ENCODE measurements at places on chromosomes 4 and X.
A peak's percentile ranks its signal among the peaks of the same experiment; 100 is the strongest.

- DNase-seq = no peak
These were observed 73.9 kb downstream of the REPS2 start for GRCh38 chrX:17020356-17020755.

GRCh38 chrX:151765026-151765425 lies 30.5 kb downstream of the CNGA2 start:
- DNase-seq = no peak

- DNase-seq = no peak
These were observed 121.0 kb upstream of the RASGEF1B start for GRCh38 chr4:81592701-81593100.

DNA sequence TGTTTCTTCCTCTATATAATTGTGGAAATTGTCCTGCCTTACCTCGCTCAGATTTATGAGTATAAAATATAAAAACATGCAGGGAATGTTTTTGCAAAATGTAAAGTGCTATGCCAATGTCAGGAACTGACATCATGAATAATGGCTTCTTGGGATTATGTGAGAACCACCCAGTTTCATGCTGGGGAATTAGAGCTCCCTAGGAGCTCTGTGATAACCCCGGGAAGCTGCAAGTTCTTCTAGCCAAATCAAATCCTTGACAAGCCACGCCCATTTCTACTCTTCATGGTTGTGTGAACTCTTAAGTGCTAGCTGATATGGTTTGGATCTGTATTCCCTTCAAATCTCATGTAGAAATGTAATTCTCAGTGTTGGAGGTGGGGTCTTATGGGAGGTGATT lies 85.9 kb upstream of the PAK3 start:
- DNase-seq = no peak

DNA sequence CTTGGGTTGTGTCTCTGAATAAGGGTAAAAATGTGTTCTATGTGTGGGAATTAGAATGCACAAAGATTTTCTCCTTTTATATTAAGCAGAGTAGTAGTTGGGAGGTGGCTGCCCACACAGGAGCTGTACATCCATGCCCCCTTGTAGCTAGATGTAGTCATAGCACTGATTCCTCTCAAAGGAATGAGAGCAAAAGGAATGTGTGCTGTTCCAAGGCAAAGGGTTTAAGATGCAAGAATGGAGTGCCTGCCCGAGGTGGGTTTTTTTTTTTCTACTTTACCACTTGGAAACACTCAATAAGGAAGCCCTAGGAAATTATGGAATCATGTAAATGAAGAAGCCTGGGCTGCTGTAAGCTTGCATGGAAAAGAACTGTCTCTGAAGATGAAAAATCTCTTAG lies 2183.2 kb upstream of the AGA start:
- DNase-seq = no peak

GRCh38 chrX:39773923-39774773 lies 323.6 kb downstream of the BCOR start:
- DNase-seq = no peak

DNA sequence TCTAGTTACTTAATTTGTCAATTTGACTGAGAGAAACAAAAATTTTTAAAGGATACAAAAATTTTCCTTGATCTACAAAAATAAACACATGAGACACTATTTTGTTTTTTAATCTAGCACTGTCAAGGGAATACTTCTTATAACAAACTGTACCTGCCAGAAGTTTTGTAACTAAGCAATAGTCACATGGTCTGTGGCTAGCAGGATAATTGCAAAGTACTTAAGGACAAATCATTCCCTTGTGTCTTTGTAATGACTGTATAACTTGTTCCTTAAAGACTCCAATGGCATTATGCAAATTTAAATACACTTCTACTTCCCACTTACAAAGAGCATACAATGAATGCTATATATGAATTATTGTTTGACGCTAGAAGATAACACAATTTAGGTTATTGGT lies 25.1 kb upstream of the ANK2 start:
- no peak for DNase-seq

DNA sequence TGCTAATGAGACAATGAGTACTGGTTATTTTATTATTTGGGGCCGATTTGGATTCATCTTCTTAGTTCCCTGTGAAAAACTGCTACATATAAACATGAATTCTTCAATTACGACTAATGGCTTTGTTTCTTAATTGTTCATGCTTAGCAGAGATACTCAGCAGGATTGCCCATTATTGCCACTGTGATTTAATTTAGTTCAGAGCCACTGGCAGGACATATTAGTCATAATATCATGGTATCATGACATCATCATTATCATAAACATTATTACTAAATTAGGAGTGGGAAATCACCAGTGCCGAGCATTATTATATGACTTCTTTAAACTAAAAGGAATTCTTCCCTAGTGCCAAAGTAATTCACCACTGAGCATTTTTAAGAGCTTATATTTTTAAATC lies 201.4 kb downstream of the SPOCK3 start:
- DNase-seq = no peak

GRCh38 chr4:109553130-109553529 lies 6.9 kb upstream of the MCUB start:
- DNase-seq = no peak

- DNase-seq = no peak
These were observed 92.1 kb upstream of the WDFY3 start for GRCh38 chr4:85058551-85058950.

DNA sequence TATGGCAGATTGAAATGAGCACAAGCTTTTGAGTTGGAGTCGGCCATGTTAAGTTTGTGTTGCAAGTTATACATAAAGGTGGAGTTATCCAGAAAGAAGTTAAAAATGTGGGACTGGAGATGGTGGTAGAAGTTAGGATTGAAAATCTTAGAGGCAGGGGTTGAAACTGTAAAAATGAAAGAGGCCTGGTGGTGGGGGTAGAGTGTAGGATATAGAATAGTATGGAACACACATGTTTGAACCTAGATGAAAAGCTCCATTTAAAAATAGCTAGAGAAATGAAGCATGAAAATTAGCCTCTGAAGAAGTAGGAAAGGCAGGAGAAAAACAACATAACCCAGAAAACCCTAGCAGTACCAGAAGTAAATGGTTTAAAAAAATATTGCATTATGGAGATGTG lies 131.8 kb upstream of the ENPEP start:
- no peak for DNase-seq

GRCh38 chr4:111630705-111631104 lies 514.5 kb upstream of the FAM241A start:
- no peak for DNase-seq

GRCh38 chr4:40196724-40197281 lies at the start of gene RHOH:
RHOH (plus strand) TSS chr4:40197031; CDS start chr4:40243387, 46,356 bp downstream.
- peak; percentile 45 for DNase-seq

- no peak for DNase-seq
These were observed 9.2 kb downstream of the PIR start for GRCh38 chrX:15483891-15484290.

DNA sequence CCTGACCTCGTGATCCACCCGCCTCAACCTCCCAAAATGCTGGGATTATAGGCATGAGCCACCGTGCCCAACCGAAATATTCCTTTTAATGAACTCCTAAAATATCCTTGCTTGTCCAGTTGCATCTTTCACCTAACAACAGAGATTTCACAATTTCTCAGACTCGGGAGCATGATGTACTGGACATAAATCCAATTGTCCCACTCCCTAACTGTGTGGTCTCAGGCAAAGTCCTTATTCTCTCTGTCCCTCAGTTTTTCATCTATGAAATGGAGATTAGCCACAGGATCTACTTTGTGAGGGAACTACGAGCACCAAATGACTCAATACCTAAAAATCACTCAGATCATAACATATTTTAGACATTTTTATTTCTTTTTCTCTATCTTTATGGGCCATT lies 9.3 kb downstream of the RAB40A start:
- no peak for DNase-seq

- DNase-seq = no peak
These were observed 21.4 kb downstream of the RRAGB start for GRCh38 chrX:55738969-55739368.

- no peak for DNase-seq
These were observed 85.4 kb upstream of the GBA3 start for GRCh38 chr4:22607382-22607781.

- no peak for DNase-seq
These were observed 38.5 kb downstream of the LAMTOR3 start for GRCh38 chr4:99855678-99856077.

GRCh38 chr4:37892641-37893040 lies 1.8 kb downstream of the TBC1D1 start:
- no peak for DNase-seq

- no peak for DNase-seq
These were observed 865 bp downstream of the FAM200B start for GRCh38 chr4:15682242-15683142.

- DNase-seq = no peak
These were observed 32.0 kb downstream of the F8 start for GRCh38 chrX:154990496-154990895.

DNA sequence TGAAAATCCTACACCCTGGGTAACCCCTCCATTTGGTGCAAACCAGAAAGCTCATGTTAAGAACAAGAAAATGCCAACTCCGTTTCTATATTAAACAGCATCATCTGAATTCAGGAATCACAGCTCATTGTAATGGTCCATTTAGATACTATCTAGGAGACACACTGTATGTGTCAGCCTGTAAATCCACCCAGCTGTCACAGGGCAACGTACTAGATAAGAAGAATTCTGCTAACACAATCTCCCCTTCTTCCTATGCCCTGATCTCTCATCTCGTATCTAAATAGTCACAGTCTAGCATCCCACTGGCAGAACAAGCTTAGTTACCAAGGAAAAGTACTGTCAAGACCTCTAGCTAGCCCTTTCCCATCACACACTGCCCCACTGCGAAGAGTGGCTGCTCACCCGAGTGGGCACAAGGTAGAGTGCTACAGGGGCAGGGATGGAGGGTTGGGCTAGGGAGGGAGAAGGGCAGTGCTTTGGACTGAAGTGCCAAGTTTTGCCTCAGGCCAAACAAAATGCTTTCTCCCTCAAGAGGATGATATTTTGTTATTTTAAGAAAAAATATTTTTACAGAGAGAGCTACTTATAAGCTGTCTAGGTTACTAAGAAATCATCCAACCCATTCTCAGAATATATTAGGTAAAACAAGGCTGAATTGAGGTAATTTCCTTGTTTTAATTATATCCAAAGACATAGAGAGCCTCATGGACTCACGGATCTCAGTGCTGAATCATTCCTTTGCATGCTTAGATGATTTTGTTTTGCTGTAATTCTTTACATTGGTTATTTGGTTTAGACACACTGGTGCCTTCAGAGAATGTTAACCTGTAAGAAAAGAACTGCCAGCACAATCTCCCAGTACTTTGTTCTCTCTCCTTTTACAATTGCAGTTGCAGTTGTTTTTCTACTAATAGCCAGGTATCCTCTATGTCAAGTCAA lies 196.6 kb downstream of the PRDM5 start:
- DNase-seq = no peak

DNA sequence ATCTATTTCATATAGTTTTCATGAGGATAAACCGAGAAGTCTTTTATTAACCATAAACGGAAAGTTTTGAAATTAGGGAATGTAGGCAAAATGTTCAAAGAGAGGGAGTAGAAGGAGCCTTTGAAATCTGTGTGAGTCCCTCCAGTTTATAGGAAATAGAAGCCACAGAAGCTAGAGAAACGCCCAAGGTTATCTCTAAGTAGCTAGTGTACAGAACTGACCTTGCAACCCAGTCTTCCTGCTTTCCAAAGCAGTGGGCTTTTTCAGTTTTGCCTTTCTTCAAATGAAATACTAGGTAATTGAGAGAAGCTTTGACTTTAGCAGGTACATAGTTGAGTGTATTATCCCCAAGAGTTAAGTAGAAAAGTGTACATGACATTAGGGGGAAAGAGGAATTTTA lies 39.4 kb downstream of the STIM2 start:
- no peak for DNase-seq

DNA sequence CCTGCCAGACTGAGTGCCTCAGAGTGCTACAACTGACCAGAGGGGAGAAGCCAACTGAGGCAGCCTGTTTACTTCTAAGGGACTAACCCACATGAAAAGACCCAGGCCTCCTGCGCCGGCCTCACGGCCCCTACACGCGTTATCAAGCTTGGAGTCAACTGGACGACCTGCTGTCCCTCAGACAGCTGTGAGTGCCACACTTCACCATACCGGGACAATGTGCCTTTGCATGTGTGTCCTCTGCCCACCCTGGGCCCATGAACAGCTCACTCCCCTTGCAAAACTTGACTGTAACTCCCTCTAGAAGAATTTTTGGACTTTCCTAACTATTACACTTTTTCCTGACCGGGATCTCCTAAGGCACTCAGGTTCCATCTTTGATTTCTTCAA lies 1.8 kb downstream of the NOP14 start:
- DNase-seq = no peak
